ENCODE measurements at places on chromosomes 7 and 10. TPM values are rescaled to one million over a fixed set of nuclear protein-coding genes. Genes with fewer than 3 reads are reported as not detected.

DNA sequence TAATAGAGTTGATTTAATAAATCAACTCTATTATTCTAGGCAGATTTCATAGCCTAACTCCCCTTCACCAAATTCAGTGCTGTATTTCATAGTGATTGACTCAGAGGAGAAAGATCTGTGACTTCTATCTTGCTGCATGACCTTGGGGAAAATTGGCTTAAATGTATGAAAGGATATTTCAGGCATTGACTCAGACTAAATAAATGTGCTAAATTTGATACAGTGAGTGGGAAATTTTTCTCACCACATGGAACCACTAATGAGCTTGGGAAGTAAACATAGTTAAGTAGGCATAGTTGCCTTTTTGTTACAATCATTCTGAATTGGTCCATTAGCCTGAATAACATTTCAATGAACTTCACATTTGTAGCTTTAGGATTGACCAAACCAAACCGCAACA, 89.0 kb upstream of the PRPS1L1 start:
- no peaks in the 10 kb centered on the region for H3K4me1 ChIP-seq
- H3K36me3 ChIP-seq = no peaks in the 10 kb centered on the region
- no peaks in the 10 kb centered on the region for H3K27me3 ChIP-seq
- no peak overlapping the region for H3K27ac ChIP-seq
- no peak for DNase-seq

- no peak overlapping the region for H3K27ac ChIP-seq
- peaks cover 30% of the 10 kb centered on the region for H3K36me3 ChIP-seq
- peak; percentile 72 for DNase-seq
- peaks cover 15% of the 10 kb centered on the region for H3K4me1 ChIP-seq
- H3K4me3 ChIP-seq = no peak overlapping the region
Measured at GRCh38 chr7:107982918-107983389, 20.0 kb downstream of the LAMB1 start.

- no peaks in the 10 kb centered on the region for H3K36me3 ChIP-seq
- H3K4me3 ChIP-seq = no peak overlapping the region
- H3K27me3 ChIP-seq = no peaks in the 10 kb centered on the region
- H3K27ac ChIP-seq = no peak overlapping the region
Measured at GRCh38 chr10:50582046-50582445, 41.7 kb downstream of the SGMS1 start.

DNA sequence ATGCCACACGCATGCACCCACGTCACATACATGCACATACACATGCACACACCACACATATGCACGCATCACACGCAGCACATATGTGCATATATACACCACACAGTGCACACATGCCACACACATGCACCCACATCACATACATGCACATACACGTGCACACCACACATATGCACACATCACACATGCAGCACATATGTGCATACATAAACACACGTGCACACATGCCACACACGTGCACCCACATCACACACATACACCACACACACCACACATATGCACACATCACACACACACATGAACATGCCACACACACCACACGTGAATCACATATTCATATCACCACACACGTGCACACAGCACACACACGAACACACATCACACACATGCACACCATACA, 338.8 kb downstream of the PTPRN2 start:
- no peaks in the 10 kb centered on the region for H3K36me3 ChIP-seq
- H3K4me1 ChIP-seq = no peaks in the 10 kb centered on the region
- no peak overlapping the region for H3K4me3 ChIP-seq
- H3K27me3 ChIP-seq = no peaks in the 10 kb centered on the region

DNA sequence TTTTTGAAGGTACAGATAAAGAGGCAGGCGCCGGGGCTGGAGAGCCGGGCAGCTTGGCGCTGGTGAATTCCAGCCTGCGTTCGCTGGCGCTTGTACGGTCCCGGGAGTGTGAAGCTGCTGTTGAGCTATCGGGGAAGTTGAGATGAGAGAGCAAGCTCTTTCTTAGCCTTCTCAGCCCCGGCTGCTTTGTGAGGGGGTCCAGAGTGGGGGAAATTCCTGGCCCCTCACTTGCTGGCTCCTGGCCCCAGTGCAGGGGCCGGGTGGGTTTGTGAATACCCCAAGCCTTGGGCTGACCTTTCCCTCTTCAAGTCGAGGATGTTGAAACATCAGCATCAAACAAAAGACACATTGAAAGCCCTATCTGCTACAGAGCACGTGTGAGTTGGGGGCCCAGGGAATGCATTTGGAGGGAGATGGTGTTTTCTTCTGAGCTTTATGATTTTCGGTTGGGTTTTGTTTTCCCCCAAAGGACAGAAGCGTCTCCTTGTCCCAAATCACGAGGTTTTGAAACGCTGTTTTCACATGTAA, 2.7 kb downstream of the ZMIZ1 start:
- DNase-seq = no peak
- peak overlapping the region; percentile 99 for H3K27ac ChIP-seq
- H3K27me3 ChIP-seq = no peaks in the 10 kb centered on the region

DNA sequence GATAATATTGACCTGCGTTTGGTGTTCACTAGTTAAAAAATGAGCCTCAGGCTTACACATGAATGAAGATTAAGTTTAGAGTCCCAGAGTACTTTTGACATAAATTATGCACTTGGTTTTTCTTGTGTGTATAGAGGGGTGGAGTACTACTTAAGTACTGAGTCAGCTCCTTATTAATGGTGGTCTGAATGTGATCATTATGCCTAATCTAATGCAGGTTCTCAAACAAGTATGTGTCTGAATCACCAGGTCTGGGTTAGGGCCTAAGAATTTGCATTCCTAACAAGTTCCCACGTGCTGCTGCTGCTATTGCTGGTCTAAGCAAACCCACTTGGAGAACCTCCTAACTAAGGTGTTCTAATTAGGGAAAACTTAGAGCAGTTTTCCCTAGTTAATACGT, 30.7 kb upstream of the STOX1 start:
- H3K4me1 ChIP-seq = no peaks in the 10 kb centered on the region
- H3K4me3 ChIP-seq = no peak overlapping the region
- H3K27me3 ChIP-seq = no peaks in the 10 kb centered on the region
- H3K27ac ChIP-seq = no peak overlapping the region

GRCh38 chr10:29702273-29703164, 67.7 kb upstream of the SVIL start:
- peaks cover 9% of the 10 kb centered on the region for H3K4me1 ChIP-seq
- H3K4me3 ChIP-seq = no peak overlapping the region
- H3K27me3 ChIP-seq = no peaks in the 10 kb centered on the region
- H3K27ac ChIP-seq = no peak overlapping the region
- peaks cover 2% of the 10 kb centered on the region for H3K36me3 ChIP-seq
- DNase-seq = no peak

IFIT2 gene
- total RNA-seq = 12.1 TPM

GRIFIN gene
- total RNA-seq = not detected

DNA sequence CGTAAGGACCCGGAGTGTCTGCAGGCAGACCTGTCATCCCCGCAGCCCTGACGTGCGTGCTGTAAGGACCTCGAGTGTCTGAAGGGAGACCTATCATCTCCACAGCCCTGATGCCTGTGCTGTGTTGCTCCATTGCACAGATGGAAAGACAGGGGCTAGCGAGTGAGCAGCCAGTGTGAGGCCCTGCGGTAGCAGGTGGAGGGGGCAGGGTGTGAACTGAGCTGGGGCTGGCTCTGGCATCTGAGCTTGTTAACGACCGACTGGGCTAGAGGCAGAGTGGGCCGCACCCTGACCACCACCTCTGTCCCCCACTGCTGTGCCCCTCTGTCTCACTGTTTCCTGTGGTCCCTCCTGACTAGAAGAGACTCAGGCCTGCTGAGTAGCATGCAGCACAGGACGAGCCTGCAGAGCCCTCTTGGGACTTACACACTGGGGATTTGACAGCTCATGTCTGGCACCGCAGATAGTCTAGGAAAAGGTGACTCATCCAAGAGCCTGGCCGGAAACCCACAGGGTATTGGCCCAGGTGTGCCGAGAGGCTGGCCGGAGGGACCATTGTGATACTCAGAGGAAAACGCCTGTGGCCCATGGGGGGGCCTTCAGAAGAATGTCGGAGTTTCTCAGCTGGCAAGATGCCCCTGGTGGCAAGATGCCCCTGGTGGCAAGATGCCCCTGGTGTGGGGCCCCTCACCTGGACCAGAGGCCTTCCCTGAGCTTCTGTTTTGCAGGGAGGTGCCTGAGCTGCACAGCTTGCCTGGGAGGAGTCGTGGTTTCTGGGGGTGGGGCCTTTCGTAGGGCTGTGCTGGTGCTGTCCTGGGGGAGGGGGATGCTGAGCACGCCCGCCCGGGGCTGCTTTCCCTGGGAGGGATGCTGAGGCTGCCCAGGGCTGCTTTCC, 34.3 kb downstream of the INPP5A start:
- no peak for DNase-seq
- H3K27ac ChIP-seq = peak overlapping the region; percentile 15
- peaks cover 32% of the 10 kb centered on the region for H3K4me1 ChIP-seq
- no peaks in the 10 kb centered on the region for H3K27me3 ChIP-seq
- no peaks in the 10 kb centered on the region for H3K36me3 ChIP-seq

SYCE1 gene
- 0.86 TPM for total RNA-seq

DNA sequence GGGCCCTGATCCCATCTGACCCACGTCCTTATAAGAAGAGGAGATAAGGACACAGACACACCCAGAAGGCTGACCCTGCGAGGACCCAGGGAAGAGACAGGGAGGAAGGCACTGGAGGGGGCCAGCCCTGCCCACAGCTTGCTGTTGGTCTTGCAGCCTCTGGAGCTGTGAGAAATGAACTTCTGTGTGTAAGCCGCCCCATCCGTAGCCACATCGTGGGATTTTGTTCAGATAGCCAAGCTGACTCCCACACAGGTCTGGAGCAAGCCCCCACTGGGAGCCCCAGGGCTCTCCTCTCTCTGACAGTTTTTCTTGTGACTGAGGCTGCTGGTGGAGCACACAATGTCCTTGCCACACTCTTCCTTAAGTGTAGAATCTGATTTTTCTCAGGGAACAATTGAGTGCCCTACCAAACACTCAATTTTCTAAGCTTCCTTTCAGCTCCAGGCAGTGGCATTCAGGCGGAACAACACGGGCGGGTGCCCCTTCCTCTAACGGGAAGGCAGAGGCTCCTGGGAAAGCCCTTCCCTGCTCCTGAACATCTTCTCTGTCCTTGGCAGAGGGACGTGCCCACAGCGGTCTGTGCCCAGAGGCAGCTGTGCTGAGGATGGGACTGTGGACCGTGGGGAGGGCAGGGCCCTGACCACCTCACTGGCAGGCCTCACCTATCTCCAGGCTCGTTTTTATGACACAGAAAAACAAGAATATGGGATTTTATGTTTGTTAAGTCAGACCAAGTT, 160.6 kb upstream of the SHH start:
- no peaks in the 10 kb centered on the region for H3K4me1 ChIP-seq
- peaks cover 2% of the 10 kb centered on the region for H3K27me3 ChIP-seq
- H3K4me3 ChIP-seq = no peak overlapping the region

GARIN1A gene
- total RNA-seq = 1.6 TPM

DNA sequence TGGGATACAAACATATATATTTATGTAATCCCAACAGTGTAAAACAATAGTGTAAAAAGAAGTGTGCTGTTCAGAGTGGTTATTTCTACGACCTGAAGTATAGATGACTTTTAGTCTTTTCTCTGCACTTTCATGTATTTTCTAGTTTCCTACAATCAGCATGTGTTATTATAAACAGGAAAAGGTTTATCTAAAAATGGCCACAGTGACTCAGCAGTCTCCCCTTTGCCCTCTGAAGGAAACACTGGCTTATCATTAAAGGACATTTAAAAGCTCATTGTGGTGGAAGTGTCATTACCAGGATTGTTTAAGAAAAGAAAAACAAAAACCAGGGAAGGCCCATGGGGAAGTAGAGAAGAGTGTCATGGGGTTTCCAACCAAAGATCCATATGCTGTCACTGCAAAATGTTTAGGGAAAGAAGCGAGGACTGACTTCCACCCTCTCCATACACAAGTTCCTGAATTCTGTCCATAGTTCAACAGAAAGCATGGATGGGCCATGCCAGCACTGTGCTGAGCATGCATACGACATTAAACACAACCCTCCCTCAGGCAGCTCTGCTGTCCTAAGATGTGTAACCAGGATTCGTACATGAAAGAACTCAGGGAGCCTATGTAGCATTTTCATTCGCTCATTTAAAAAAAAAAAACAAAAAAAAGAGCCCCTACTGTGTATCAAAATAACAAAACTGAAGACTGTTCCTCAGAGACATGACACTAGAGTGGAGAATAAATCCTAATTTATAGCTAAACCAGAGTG, 10.2 kb downstream of the CYREN start:
- peak overlapping the region; percentile 81 for H3K27ac ChIP-seq
- H3K27me3 ChIP-seq = no peaks in the 10 kb centered on the region
- DNase-seq = no peak
- peaks cover 17% of the 10 kb centered on the region for H3K4me1 ChIP-seq

PTPN20 gene
- total RNA-seq = 7.2 TPM

- peak; percentile 74 for DNase-seq
- H3K27me3 ChIP-seq = no peaks in the 10 kb centered on the region
- H3K4me3 ChIP-seq = peak overlapping the region; percentile 96
- peaks cover 24% of the 10 kb centered on the region for H3K4me1 ChIP-seq
- peak overlapping the region; percentile 98 for H3K27ac ChIP-seq
Measured at GRCh38 chr7:148699024-148699781, 500 bp downstream of the CUL1 start.

- H3K4me3 ChIP-seq = no peak overlapping the region
- no peaks in the 10 kb centered on the region for H3K27me3 ChIP-seq
- H3K27ac ChIP-seq = no peak overlapping the region
Measured at GRCh38 chr7:16212610-16213009, 208.7 kb downstream of the CRPPA start.

CRYGN gene
- 0.34 TPM for total RNA-seq

DNA sequence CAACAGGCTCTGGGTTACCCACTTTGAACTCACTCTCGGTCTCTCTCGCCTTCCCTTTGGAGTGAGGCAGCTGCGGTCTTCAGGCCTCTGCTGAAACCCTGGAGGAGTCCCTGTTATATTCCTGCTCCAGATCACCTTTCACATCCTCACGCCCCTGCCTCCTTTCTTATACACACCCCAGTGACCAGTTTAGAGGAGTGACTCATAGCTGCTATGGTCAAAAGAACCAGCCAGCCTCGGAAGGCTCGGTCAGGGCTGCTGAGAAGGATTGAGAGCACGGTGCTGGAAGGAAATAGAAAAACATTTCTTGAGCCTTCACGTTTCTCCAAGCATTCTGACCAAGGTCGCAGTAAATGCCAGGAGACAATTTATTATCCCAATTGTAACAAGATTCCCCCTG, 28.3 kb upstream of the SVOPL start:
- H3K4me3 ChIP-seq = no peak overlapping the region
- no peaks in the 10 kb centered on the region for H3K27me3 ChIP-seq
- no peaks in the 10 kb centered on the region for H3K4me1 ChIP-seq
- DNase-seq = no peak
- H3K36me3 ChIP-seq = no peaks in the 10 kb centered on the region
- no peak overlapping the region for H3K27ac ChIP-seq

Measured in lung (tissue), 17 donors.